Left lobe of liver (tissue), 2 donors: ENCODE measurements at places on chromosomes 5 and 9.

GRCh38 chr5:148768806-148769415, 57.5 kb upstream of the ADRB2 start:
- DNase-seq, result no peak

GRCh38 chr5:128927644-128928043, 37.6 kb upstream of the SLC27A6 start:
- DNase-seq, result no peak

GRCh38 chr5:87074934-87075541, 192.6 kb upstream of the RASA1 start:
- no peak for DNase-seq

GRCh38 chr5:76351577-76351976, 51.5 kb upstream of the IQGAP2 start:
- no peak for DNase-seq

- DNase-seq, result no peak
These were observed at the start of gene CANX for GRCh38 chr5:179698935-179699615. Gene CANX, plus strand, starts transcription at chr5:179698967. Its CDS starts 6,715 bp downstream, at chr5:179705682.

- no peak for DNase-seq
These were observed 1.3 kb upstream of the HAND1 start for GRCh38 chr5:154479160-154479943.

- no peak for DNase-seq
These were observed 15.0 kb downstream of the PRR16 start for GRCh38 chr5:120479066-120479465.

DNA sequence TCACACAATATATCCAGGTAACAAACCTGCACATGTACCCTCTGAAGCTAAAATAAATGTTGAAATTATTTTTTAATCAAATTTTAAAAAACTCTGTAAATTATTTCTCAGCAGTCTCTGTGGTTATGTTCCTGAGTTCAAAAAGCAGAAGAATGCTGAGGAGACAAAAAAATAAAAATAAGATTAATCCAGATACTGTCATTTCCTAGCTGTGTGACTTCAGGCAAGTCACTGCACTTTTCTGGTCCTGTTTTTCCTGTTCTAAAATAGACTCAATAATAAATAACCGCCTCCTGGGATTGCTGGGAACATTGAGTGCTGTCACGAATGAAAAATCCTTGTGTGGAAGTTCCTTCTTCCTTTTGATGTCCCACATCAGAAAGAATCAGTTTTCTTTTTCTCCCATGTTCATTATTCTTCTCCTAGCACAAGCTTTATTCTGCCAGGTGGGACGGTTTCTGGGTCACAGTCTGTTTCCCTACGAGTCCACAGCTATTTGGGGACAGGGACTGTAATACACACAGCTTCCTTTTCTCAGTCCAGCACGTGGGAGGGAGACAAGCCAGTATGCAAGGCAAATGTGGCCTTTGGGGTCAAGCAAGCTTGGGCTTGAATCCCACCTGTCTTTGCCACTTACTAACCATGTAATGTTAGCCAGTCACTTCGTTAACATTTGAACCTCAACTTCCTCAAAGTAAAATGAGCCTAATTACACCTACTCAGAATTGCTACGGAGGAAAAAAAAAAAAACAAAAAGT, 156.9 kb downstream of the TRIM32 start:
- DNase-seq, result no peak
